CD14-positive monocyte (primary cell): ENCODE measurements at places on chromosomes 7 and 10.

GRCh38 chr10:58963723-58964124 is 212.7 kb upstream of the PHYHIPL start:
- DNase-seq: no peak

DNA sequence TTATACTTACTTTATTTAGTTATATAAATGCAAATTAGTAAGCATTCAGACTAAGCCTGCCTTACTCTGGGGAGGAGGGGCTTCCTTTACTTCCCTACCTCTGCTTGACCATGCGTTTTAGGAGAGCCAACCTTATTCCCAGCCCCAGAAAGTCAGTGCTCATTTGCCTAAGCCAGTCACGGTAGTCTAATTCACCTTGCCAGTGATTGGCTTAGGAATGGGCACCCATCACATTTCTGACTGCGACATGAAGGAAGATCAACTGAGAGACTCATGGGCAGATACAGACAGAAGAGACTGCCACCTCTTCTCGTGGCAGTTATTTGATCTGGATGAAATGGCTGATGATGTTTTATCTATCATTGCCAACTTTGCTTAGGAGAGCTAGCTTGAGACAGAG is 29.5 kb downstream of the RPA3 start:
- no peak for DNase-seq

GRCh38 chr7:100553032-100553431 is 14.0 kb downstream of the AGFG2 start:
- no peak for DNase-seq

GRCh38 chr7:76285604-76286374 is 16.7 kb upstream of the HSPB1 start:
- DNase-seq: no peak

DNA sequence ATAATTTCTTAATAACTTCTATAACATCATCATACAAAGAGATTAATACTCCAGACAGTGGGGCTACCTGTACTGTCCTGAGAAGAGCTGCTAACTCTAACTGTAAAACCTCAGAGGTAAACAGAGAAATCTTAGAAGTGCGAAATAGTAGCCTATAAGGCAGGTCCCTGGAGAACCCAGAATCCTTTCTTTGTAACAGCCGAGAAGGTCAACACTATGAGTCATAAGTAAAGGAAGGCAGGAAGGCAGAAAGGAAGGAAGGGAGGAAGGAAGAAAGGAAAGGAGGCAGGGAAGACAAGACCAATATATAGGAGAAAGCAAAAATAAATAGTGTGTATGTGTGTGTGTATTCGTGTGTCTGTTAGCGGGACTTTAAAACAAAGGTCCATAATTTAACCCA is 540.6 kb downstream of the ZWINT start:
- no peak for DNase-seq

- DNase-seq: no peak
Measured at GRCh38 chr7:151061213-151062110, 2.1 kb downstream of the SLC4A2 start.

- DNase-seq: no peak
Measured at GRCh38 chr7:13179775-13180523, 492.5 kb downstream of the ARL4A start.

DNA sequence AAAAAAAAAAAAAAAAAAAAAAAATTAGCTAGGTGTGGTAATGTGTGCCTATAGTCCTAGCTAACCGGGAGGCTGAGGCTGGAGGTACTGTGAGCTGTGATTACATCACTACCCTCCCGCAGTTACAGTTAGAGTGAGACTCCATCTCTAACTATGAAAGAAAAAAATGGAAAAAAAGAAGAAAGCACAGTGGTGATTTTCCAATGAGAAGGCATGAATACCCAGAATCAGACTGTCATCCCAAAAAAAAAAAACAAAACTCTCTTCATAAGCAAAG is 269.9 kb upstream of the MKLN1 start:
- DNase-seq: no peak

- no peak for DNase-seq
Measured at GRCh38 chr7:127530148-127530547, 55.2 kb downstream of the GCC1 start.

- no peak for DNase-seq
Measured at GRCh38 chr7:71283802-71284201, 151.9 kb downstream of the GALNT17 start.

GRCh38 chr10:121570315-121570714 is 27.9 kb downstream of the FGFR2 start:
- no peak for DNase-seq

DNA sequence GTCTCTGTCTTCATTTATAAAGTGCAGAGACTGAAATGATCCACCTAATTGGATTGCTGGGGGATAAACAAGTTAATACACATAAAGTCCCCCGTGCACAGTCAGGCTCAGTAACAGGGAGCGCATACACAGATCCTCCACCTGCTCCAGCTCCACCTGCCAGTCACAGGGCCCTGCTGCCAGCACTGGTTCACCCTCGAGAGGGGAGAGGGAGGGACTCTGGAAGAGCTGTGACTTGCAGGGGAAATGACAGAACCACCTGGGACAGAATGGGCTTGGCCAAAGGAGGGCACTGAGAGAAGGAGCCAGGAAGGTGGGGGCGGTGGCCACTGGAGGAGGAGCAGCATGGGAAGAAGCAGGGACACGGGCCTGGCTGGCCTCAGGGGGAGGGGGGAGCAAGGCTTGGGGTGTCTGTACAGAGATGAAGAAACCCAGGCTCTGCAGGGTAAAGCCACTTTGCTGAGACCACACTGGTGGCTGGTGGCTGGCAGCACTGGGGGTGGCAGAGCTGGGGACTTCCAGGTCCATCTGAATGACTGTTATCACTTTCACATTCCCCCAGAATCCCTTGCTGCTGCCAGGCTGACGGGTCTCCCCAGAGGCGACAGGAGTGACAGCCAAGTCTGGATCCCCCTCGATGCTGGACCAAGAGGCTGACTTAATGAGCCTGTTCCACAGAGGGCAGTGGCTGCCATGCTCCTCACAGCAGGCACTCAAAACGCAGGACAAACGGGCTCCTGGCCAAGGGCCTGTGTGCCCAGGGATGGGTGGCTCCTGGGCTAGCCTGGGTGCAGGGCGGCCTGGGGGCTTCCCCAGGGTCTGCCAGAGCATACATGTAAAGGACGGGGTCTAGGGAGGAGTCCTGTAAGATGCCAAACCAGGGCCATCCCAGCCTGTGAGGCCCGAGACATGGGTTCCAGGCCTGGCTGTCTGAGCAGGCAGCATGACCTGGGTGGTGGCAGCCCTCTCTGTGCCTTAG is 151.1 kb downstream of the SH3PXD2A start:
- no peak for DNase-seq

DNA sequence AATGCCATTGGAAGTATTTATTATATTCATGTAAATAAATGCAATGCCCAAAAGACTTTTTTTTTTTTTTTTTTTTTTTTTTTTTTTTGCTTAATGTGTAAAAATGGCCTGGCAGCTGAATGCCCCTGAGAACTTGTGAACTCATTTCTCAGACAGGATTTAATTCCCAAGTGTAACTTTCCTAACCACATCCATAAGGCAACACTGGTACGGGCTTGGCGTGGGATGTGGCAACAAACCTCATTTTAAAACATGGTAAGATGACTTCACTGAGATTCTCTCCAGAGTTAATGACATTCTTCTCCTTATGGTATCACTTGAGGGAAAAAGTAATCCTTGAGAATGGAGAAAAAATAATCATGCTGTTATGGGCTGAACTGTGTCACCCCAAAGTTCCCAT is 150.4 kb downstream of the DGKI start:
- DNase-seq: no peak

- no peak for DNase-seq
Measured at GRCh38 chr7:99278180-99278579, 5.5 kb downstream of the MYH16 start.

- no peak for DNase-seq
Measured at GRCh38 chr7:41656366-41656765, 46.5 kb downstream of the INHBA start.

DNA sequence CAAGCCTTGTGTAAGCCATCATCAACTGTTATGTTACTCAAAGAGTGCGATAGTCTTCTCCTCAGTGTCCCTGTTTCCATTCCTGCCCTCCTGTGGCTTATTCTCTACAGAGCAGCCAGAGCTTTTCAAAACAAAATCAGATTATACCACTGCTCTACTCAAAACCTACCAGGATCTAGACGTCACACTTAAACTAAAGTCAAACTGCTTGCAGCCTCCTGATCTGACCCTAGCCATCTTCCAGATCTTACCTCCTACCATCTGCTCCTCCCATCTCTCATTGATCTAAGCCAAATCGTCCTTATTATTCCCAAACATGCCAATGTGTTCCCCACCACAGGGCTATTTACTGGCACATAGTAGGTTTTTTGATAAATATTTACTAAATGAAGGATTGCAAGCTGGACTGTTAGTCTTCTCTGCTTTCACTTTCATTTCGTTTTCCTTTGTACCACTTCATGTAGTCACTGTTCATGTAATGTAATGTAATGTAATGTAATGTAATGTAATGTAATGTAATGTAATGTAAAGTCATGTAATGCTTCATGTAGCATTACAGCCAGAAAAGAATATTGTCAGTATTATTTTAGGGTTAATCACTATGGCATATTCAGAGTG is 116.1 kb downstream of the GPR37 start:
- no peak for DNase-seq

GRCh38 chr7:135075716-135076115 is 72.2 kb upstream of the TMEM140 start:
- DNase-seq: no peak

GRCh38 chr10:70956029-70956759 is 67.8 kb upstream of the PCBD1 start:
- no peak for DNase-seq

- no peak for DNase-seq
Measured at GRCh38 chr7:84813376-84813775, 373.5 kb downstream of the SEMA3D start.

GRCh38 chr7:117755136-117755535 is 118.1 kb downstream of the CTTNBP2 start:
- DNase-seq: no peak

GRCh38 chr10:121694966-121695643 is 96.9 kb upstream of the FGFR2 start:
- DNase-seq: no peak

GRCh38 chr10:1061930-1062774 is 6.0 kb downstream of the WDR37 start:
- no peak for DNase-seq

DNA sequence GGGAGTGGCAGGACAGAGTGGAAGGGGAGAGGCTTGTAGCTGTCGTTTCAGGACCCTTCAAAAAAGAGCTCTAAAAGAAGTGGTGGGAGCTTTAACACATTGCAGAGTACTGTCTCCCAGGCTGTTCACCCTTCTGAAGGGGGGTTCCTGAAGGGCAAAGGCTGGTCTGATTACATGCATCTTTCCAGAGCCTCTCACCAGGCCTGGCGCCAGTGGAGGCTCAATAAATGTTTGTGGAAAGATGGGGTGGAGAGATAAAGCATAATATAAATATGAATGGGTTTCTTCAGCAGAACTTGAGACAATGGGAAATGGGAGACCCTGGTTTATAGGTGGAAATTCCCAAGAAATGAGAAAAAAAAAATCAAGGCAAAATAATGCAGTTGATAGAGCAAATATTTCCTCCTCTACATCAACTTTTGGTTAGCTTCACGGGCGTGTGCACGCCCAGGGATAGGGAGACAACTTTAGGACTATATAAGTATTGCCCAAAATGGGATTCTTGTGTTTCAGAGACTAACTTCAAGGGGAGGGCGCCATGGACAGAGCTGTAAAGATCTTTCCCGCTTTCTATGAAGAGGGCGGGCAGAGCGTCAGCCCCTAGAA is 613 bp upstream of the BUB3 start:
- no peak for DNase-seq

GRCh38 chr7:30163231-30163894 is 28.6 kb downstream of the MTURN start:
- peak; percentile 61 for DNase-seq

- DNase-seq: no peak
Measured at GRCh38 chr7:68969571-68969970, 628.7 kb upstream of the AUTS2 start.

DNA sequence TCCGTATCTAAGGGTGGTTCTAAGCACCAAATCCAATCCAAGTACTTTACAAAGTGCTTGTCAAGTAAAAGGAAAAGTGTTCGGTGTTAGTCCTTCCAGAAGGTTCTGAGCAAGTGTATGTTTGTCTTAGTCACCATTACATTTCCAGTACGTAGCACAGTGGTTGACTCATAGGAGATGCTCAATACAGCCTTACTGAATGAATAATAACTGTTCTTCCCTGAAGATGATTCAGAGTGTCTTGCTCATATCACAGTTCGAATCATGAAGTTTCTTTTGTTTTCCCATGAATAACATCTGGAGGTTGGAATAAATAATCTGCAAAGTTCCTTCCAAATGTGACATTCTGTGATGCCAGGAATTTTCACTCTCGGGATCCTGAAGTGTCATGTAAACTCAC is 53.4 kb downstream of the WNT2 start:
- DNase-seq: no peak

DNA sequence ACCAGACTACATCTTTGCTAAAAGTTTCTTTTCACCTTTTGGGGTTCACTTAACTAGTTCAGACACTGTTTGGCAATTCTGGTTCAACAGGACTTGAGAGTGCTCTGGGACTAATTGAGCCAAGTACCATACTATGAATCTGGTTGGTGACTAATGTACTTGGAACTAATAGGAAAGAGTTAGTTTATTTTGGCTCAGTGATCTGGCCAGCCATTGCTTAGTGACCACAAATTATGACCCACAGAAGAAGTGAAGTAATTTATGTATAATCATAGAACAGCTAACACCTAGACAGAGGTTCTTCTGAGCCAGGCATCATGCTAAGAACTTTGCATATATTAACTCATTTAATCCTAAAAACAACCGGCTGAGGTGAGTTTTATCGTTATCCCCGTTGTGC is 126.5 kb upstream of the JCAD start:
- DNase-seq: no peak

- no peak for DNase-seq
Measured at GRCh38 chr10:24958721-24959381, 6.4 kb upstream of the PRTFDC1 start.

DNA sequence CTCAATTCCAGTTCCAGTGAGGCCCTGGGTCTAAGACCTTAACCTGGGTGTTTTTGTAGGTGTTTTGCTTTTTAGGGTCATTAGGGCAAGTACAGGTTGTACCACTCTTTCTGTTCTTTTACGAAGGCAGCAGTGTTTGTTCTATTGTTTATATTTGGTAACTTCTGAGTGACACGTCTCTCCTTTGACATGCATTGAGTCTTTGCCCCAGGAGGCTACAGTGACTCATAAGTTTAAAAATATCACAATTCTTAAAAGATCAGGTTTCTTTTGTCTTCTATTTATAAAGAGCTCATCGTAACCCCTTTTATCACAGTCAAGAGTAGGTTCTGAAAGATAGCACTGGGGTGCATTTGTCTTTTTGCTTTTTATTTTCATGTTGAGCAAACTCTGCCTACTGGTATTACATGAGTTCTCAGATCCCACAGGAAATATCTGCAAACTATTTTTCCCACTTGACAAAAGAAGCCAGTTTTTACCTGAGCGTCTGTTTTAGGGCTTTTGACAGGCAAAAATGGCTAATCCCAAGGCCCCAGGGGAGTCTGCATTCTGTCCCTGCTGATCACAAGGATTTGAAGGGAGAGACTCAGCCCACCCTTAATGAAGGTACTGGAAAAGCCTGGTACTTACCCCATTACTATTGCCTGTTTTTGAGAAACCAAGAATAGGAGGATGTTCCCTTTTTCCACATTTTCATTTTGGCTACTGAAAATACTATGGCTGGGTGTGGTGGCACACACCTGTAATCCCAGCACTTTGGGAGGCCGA is 7.9 kb downstream of the NUDT13 start:
- DNase-seq: no peak
